Stimulated activated CD4-positive, alpha-beta T cell treated with anti-CD3 and anti-CD28 coated beads, Interleukin-4, amount 100 ng/mL, for 48 hours (primary cell): ENCODE measurements at places on chromosomes 7 and 10.
A peak's percentile ranks its signal among the peaks of the same experiment; 100 is the strongest.

DNA sequence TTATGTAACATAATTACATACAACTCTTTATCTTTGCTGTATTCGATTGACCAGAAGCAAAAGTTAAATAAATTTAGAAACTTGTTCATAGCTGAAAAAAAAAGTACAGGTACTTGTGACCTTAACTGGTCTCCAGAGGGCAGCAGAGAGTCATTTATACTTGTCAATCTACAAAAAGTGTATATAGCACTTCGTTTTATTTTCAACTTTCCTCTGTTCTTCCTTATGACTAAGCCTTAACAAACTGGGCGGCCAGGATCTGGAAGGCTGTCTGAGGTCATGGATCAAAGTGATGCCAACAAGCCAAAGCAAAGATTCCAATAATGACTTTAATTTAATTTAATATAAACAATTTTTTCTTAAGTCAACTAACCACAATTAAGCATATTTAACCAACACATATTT lies 29.8 kb downstream of the C10orf67 start:
- DNase-seq = peak; percentile 37

DNA sequence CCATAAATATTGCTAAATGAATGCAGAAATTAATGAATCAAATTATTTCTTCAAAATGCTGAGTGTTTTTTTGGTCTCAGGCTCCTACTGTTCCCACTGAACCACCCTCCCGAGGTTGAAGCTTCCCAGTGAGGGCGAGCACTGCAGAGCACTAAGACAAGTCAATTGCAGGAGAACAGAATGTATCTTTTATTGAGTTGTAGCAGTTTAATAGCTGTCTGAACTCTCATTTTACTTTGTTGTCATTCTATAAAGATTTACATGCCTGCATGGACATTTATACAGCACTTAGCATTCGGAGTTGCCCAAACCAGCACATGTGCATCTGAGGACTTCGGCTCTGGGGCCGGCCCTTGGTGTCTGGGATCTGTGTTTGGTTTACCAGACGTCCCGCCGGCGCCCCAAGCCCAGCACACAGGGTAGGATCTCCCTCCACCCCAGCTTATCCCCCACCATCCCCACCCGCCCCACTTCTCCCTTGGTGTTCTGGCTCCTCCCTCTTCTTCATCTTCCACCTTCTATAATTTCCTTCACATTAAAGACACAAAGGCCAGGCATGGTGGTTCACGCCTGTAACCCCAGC lies 211.0 kb upstream of the SH2B2 start:
- DNase-seq = no peak

DNA sequence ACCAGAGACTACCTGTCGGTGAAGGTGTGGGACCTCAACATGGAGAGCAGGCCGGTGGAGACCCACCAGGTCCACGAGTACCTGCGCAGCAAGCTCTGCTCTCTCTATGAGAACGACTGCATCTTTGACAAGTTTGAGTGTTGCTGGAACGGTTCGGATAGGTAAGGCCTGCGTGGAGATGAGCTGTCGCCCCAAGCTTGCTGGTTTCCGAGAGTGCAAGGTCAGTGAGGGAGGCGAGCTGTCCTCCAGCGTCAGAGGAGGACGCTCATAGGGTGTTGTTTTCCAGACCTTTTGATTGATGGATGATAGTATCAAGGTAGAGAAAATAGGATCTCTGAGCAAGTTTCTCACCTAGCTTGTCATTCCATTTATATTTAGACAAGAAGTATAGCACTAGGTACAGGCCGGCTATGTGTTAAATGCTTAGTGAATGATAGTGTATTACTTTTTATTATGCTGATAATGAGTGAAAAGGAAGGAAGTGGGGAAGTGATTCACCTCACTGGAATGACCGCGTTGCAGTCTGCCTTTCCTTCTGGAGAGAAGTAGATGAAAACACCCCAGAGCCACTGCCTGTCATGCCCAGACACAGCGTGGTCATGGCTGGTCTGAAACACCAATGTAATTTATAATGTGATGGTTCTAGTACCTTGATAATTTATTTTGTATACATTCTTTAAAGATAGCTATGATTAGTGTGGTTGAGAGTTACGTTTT lies 33.9 kb downstream of the BNIP3 start:
- no peak for DNase-seq

DNA sequence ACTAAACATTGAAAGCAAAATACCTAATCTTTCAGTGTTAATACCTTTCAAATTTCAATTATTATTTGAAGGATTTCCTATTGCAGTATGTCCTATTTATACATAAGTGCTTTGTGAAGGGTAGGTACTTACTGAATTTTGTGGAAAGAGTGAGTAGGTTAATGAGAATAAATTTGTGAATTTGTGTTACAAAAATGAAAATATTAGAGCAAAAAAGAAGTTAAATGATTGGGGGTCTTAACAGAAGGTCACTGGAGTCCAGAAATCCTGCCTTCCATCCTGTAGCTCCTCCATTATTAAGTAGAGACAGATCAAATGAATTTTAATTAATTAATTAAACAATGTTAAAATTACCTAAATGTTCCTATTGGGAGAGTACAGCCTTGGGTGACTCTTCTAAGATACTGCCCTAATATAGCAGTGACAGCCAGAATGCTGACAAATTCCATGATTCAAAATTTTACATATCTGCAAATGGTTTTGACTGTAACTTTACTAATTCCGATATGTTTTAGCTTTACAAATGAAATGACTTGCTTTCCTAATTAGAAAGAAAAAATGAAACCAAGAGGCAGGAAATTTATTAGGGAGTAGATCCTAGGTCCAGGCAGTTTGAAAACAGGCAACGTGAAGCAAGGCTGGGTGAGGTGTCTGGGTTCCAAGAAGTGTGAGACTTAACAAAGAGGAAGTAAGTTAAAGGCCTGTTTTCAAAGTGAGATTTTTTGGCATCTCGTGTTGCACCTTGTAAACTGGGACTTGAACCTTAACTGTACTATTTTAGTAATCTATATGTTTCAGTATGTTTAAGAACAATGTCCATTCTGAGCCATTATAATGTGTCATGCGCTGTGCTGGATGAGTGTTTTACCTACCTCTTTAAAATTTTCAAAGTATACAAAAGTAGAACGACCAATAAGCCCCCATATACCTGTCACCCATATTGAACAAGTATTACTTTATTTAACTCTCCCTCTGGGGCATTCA lies 1.5 kb downstream of the PIK3CG start:
- DNase-seq = no peak

GRCh38 chr10:130360826-130361311 lies 224.7 kb downstream of the GLRX3 start:
- no peak for DNase-seq

DNA sequence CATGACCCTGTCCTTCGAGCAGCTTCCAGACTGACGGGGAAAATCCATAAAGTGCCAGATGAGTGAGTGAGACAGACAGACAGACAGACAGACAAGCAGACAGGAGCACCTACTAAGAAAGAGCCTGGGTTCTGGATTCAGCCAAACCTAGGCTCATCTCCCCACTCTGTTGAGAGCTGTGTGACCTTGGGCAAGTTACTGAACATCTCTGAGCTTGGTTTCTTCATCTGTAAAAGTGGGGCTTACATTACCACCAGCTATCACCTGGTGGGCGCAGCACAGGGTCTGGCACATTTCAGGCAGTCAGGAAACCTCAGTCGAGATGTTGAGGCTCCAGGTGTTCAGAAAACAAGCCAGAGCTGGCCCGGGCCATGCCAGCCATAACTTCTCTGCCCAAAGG lies 37.6 kb downstream of the C10orf105 start:
- no peak for DNase-seq

- DNase-seq = no peak
Observed at GRCh38 chr7:16656141-16656540, 10.2 kb downstream of the BZW2 start.

DNA sequence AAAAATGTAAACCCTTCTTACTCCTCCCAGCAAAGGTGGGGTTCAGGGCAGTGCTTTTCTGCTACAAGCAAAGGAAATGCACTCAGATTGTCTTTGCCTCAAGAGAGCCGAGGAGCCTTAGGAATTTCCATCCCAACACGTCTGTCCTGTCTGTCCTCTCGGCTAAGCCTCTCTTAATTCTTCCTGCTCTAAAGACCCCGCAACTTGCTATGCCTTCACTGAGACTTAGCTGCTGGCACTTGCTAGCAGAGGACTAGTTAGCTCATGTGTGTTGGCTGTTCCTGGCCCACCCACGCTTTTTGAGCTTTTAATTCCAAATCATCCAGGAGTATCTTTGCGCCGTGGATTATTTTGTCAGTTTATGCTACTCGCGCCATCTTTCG lies 481 bp upstream of the NPM3 start:
- no peak for DNase-seq

DNA sequence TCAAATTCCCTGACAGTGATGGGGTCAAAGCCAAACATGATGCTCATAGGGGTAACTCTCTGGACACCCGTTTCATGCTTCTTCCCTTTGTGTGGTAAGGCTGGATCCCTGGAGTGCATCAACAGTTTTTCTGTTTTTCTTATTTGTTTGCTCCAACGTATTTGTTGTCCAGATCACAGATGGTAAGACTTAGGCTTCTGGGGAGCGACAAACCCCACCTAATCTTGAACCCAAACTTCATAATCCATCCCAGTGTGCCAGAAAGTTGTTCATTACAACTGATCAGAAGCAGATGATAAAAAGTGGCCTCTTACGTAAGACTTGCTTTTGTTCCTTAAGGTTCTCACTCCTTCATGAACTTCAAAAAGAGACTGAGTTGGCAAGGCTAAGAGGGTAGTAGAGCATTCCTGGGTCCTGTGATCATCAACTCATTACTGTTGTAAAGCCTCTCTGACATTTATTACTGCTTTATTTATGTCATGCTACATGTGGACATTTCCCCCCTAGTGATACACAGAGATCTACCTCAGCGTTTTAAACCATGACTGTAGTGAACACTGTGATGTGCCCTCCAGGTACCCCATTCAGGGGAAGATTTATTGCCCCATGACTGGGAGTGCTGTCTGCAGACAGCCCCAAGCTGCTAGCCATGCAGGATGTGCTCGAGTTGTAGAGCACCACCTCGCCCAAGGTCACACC lies 125.6 kb downstream of the CCDC71L start:
- DNase-seq = no peak

- no peak for DNase-seq
Observed at GRCh38 chr7:34208878-34209621, 303.7 kb downstream of the BMPER start.

- no peak for DNase-seq
Observed at GRCh38 chr10:72365106-72365895, 10.6 kb upstream of the DNAJB12 start.

GRCh38 chr10:89404104-89405047 lies 10.0 kb upstream of the IFIT5 start:
- DNase-seq = no peak

- no peak for DNase-seq
Observed at GRCh38 chr7:140322759-140323158, 75.6 kb downstream of the SLC37A3 start.

DNA sequence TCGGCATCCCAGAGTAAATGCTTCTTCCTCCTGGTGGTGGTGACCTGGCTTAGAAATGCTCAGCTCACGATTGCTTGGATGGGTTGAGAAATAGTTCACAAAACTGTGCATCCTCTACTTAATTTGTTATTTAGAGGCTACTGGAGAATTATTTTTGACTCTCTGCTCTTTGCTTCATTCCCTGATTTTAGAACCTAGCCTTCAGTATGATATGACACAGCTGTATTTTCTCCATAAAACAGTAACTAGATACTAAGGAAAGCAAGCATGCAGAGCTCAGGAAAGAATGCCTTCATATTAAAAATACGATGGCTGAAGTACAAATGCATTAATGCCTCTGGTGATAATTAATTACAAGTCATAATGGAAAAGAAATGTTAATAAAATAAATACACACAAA lies 602.0 kb upstream of the COBL start:
- no peak for DNase-seq

DNA sequence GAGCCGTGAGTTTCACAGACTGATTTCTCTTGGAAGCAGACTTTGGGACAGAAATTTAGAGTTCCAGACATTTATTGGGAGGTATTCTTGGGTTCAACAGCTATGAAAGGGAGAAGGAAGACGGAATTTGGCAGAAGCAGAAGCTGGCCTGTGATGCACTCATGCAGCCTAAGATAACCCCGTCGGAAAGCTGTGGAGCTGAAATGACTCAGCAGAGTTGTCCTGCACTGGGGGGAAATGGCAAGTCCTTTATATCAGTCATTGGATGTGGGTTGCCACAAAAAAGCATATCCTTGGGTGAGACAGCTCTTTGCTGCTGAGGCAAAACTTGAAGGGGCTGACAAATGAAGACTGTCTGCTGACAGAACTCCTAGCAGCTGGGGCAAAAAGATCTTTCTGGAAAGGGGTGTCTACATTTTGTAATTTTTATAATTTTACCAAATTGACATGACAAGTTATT lies 11.5 kb upstream of the MICU1 start:
- DNase-seq = no peak

DNA sequence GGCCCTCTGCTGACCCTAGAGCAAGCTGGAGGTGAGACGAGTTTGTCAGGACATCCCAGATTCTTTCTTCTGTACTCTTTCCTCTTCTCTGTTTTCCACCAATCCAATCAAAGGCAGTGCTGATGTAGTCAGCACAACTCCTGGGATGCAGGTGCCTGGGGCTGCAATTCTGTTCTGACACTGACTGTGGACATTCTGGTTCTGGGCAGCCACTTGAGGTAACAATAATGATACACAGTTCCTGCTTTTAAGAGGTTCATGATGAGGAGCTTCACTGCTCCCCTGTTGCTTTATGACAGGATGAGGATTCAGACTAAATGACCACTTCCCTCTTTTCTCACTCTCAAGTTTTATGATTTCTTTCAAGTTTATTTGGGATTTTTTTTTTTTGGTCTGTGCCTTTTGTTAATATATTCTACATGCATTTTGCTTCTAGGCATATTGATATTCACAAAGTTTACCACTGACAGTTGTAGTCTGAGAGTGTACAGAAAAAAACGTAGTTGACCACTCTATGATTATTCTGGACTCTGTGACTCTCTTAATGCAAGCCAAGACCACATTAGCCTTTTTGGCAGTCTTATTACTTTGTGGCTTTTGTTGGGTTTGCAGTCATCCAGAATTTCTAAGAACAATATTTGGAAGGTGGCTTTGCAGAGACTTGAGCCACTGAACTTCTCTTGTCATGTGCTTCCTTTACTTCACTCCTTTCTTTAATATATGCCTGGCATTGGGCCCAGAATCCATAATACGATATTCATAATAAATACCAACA lies 247.6 kb downstream of the AUTS2 start:
- no peak for DNase-seq

- no peak for DNase-seq
Observed at GRCh38 chr7:55531536-55531935, 40.8 kb downstream of the VOPP1 start.

DNA sequence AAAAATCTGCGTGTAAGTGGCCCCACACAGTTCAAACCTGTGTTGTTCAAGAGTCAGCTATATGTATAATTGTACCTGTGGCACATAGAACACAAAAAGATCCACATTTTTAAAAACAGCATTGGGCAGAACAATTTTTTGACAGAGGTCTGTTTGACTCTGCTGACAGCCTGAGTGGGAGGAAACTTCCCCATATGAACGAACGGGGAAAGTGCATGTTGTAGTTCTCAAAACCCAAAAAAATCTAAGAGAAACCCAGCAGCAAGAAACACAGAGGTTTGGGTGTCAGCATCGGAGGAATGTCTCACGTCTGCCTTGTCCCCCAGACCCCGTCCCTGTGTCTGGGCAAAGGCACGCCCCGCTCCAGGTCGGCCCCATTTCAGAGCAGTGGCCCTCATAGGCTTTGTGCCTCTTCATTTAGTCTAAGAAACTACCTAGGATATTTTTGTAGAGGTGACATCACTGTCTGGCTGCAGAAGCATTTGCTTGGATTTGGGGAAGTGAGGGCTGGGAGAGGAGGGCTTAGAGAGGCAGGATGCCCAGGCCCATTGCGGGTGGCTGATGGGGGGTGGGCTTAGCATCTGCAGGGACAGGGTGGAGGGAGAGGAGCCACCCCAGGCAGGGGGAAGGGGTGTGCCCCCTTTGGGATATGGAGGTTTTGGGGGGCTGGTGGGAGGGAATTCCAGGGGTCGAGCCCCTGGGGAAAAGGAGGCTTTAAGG lies 11.0 kb downstream of the CUX1 start:
- DNase-seq = no peak
